ENCODE measurements at places on chromosomes 5 and 9.
A peak's percentile ranks its signal among the peaks of the same experiment; 100 is the strongest.

DNA sequence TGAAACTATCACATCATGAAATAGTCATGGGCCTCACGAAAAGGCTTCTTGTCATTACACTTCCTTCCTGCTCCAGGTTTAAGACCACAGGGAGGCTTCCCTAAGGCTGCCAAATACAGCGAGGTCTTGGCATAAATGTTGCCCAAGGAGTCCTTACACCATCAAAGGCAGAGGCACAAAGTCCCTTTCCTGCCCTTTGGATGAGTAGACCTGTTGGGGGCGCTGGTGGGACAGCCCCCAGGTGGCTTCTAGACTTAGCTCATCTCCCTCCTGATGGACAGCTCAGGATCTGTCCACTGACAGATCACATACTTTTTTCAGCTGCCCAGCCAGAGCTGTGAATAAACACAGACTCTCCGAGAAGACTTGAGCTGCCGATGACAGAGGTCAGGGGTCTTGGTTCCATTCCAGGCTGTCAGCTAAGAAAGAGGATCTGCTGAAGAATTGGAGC, 15.5 kb upstream of the MEGF9 start:
- DNase-seq: peak; percentile 12

GRCh38 chr9:101718192-101718591, 20.3 kb downstream of the GRIN3A start:
- DNase-seq: no peak

DNA sequence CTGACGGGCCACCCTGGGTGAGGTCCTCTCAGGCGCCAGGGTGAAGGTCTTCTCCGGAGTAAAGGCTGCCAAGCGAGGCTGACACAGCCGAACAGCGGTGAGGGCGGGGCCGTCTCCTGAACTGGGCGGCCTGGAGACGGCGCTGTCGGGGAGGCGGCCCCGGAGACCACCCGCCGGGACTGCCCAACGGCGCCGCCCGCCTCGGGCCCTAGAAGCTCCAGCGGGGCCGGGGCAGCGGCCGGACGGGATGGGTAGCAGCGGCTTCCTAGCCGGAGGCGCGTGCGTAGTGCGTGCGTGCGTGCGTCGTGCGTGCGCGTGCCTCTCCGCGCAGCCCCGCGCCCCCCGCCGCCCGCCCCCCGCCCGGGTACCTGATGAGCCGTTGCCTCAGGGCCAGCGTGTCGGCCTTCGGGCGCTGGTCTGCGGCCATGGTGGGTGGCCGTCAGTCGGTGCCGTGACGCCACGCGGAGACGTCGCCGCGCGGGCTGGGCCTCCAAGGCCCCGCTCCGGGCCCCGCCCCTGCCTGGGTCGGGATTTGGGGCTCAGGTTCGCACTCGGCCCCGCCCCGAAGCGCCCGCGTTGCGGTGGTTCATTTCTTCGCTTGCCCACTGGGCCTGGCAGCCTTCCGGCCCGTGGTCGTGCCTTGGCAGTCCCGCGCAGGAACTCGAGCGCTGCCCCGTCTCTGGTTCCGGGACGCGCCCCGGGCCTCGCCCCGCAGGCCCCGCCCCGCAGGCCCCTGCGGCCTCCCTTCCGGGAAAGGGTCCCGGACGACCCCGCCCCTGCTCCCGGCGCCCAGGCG, at the start of gene PHYKPL:
TSS of gene PHYKPL (minus strand) at position 679 of the 796 bp plus-strand sequence. CDS start at position 427, 252 bp downstream.
- DNase-seq: peak; percentile 13

- no peak for DNase-seq
Measured at GRCh38 chr9:123399803-123400378, 43.9 kb downstream of the CRB2 start.

- DNase-seq: no peak
Measured at GRCh38 chr9:86782831-86783230, 164.5 kb downstream of the GAS1 start.

DNA sequence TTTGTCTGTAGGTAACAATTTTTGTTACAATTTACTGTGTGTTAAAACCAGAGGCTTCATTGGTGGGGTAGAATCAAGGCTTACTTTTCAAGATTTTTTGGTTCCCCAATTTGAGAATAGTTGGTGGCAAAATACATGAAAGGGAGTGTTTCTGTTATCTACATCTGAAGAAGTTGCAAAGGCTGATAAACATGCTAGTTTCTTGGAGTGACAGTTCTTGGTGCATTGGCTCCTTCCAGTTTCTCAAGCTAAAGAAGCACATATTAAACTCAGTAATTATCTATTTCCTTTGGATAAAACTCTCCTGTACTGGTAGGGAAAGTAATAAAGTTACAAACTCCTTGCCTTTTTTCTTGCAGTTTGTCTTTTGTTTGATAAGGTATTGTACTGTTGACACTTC, 5.9 kb downstream of the MACIR start:
- no peak for DNase-seq

GRCh38 chr5:88518131-88519016, 249.7 kb upstream of the TMEM161B start:
- no peak for DNase-seq

- no peak for DNase-seq
Measured at GRCh38 chr9:135574331-135574730, 12.8 kb downstream of the PAEP start.

DNA sequence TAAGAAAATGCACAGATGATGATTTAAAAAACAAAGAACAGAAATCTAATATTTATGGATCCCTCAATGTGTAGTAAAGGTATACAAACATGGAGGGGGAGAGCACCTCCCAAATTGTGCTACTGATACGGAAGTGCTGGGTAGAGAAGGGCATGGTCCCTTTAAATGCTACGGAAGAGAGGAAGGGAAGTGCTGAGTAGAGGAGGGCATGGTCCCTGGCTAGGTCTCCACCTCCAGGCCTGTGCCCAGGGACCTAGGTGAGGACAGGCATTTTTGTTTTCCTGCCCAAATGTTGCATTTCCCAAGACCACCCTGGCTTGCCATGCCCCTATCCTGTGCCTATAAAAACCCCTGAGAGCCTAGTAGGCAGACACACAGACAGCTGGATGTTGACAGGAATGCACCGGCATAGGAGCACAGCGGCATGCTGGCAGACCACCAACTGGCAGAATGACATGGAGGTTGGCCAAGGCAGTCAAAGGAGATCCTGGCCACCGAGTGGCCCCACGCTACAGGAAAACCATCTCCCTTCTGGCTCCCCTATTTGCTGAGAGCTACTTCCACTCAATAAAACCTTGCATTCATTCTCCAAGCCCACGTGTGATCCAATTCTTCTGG, 62.1 kb upstream of the SPDL1 start:
- DNase-seq: no peak

DNA sequence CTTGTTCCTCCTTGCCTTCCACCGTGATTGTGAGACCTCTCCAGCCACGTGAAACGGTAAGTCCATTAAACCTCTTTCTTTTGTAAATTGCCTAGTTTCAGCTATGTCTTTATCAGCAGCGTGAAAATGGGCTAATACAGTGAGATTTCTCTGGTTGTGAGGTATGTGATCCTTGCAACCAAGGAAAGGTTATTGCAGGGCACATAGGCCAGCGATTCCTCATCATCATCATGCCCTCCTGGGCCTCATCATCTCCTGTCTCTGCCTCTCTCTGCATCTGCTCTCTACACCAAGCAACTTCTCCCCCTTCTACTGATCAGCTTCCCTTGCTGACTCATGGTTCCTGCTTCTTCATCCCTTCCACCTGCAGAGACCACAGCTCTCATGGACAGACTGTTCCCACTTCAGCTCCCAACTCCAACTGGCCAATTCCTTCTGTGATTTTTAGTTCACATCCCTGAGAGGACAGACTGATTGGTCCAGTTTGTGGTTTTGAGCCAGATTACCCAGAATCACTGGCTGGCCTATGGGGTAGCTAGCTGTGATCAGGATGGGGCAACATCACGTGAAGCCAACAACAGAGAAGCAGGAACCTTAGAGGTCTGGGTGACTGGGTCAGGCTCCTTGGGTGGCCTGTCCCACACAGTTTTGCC, 53.1 kb downstream of the LIX1 start:
- no peak for DNase-seq

DNA sequence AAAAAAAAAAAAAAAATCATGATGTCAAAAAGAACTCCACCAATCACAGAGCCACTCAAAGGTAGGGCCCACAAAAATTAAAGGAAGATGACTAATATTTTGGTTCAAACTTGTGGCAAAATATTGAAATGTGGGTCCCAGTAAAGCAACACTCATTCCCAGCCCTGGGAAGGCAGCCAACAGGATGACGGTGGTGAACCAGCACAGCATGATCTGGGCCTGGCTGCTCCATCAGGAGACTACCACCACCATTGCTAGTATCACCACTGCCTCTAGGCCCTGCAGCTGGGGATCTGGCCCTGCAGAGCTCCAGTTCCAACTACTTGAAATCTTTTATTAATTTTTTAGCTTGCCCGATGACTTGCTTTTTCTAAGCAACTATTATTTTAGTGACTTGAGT, 206.8 kb upstream of the ITGA1 start:
- no peak for DNase-seq

GRCh38 chr5:15787681-15788080, 287.7 kb downstream of the FBXL7 start:
- no peak for DNase-seq

GRCh38 chr5:81154725-81155124, 78.4 kb upstream of the CKMT2 start:
- DNase-seq: no peak

DNA sequence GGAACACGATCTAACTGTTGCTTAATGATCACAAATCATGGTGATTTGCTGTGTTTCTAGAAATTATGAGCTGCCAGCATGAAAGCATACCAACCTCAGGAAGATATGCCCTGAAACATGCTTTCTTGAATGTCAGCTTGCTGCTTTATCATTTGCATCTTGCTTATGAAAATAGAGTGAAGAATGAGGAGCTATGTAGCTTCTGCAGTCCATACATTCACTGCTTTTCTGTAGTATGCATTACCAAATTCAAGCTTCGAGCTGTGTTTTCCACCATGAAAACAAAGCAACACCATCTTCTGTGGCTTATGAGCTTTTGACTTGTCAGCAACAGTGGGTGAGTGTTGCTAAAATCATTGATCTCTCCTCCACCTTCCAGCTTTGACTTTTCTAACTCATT, 16.5 kb downstream of the F2RL2 start:
- no peak for DNase-seq

DNA sequence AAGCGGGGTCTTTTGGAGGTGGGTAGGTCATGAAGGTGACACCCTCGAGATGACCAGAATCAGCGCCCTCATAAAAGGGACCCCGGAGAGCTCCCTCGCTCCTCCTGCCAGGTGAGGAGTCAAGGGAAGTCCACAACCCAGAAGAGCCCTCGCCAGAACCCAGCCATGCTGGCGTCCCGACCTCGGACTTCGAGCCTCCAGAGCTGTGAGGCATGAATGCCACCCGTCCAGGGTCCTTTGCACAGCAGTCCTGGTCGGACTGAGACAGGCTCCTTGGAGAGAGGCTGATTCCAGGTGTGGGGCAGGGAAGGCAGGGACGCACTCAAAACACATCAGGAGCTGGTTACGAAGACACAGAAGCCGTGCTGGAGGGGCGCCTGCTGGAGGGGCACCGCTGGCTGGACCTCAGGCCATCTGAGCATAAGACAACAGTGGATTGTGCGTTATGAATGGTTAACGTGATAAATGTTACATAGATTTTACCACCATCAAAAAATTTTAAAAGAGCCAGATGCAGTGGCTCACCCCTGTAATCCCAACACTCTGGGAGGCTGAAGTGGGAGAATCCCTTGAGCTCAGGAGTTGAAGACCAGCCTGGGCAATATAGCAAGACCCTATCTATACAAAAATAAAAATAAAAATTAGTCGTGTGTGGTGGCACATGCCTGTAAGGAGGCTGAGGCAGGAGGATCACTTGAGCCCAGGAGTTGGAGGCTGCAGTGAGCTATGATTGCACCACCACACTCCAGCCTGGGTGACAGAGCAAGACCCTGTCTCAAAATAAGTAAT, 5.7 kb upstream of the CLIC3 start:
- DNase-seq: no peak

GRCh38 chr9:114588651-114589526, 1.3 kb downstream of the ATP6V1G1 start:
- DNase-seq: no peak

DNA sequence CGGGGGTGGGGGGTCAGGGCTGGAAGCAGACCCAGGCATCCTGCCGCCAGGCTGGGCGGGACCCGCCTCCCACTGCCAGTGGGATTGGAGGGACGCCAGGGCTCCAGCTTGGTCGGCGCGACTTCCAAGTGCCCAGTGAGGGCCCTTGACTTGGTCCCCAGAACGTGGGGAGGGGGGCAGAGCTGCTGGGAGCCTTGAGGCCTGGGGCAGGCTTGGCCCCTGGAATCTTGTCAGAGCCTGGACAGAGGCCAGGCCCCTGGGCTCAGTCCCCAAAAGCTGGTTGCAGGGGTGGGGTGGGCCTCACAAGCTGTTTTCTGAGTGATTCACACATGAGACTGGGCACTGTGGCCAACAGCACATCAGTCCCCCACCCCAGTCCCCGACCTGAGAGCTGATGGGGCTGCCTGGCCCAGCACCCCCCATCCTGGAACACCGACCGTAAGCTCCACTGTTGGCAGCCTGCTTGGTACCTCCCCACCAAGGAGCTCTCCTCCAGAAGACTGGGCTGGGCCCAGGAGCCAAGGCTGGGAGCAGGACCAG, 526 bp downstream of the CLIC3 start:
- no peak for DNase-seq

GRCh38 chr5:115946655-115947054, 15.6 kb upstream of the LVRN start:
- DNase-seq: no peak

DNA sequence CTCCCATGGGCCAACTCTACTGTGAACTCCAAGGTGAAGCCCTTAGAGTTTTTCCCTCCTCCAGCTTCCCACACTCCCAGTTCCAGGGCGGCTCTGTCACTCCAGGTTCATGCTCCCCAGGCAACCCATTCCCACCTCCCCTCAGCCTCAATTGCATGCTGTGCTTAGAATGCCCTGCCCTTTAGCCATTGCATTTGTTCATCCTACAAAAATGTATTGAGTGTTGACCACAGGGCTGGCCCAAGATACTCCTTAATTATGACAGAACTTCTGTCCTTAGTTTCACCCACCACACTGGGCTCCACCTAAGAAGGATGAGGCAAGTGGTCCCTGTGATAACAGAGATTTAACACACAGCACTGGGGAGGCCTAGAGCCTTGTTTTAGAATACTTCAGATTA, 236.1 kb downstream of the ADAMTSL1 start:
- DNase-seq: no peak

- DNase-seq: no peak
Measured at GRCh38 chr9:127897193-127897692, 2.2 kb downstream of the ST6GALNAC6 start.

DNA sequence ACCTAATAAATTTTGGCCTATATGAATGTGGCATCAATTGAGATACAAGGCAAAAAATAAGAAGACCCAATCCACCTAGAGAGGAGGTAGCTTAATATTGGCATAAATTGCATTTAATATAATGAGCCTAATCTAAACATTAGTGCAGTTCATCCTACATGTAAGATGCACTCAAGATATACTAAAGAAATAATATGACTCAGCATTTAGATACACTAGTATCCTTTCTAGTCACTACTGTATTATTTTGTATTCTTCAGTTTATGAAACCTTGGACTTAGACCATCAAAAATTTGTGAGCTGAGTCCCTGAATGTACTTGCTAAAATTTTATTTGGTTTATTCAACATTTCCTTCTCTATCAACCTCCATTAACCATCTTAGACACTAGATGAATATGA, 104.7 kb downstream of the RAB3C start:
- no peak for DNase-seq

GRCh38 chr9:131020388-131020787, 11.4 kb downstream of the LAMC3 start:
- DNase-seq: no peak

Data from GF-D8 (cell line).